Stimulated activated memory B cell treated with anti-CD40 and anti-IgM and Interleukin-4, amounts not matched to agents 10 μg/mL and 1 μg/mL and 100 μg/mL, for 72 hours (primary cell): ENCODE measurements at places on chromosomes 13 and 19.

GRCh38 chr19:16613841-16614240, 14.2 kb downstream of the MED26 start:
- no peak overlapping the region for H3K4me3 ChIP-seq
- H3K27me3 ChIP-seq = no peaks in the 10 kb centered on the region
- H3K36me3 ChIP-seq = no peaks in the 10 kb centered on the region
- ATAC-seq = no peak
- H3K4me1 ChIP-seq = peaks cover 75% of the 10 kb centered on the region
- H3K27ac ChIP-seq = no peak overlapping the region

GRCh38 chr13:49494645-49495044, 1.1 kb upstream of the PHF11 start:
- peak overlapping the region; percentile 99 for H3K27ac ChIP-seq
- no peak for ATAC-seq
- H3K4me3 ChIP-seq = peak overlapping the region; percentile 95
- H3K36me3 ChIP-seq = peaks cover 20% of the 10 kb centered on the region

GRCh38 chr13:19981685-19982238, 23.2 kb downstream of the ZMYM2 start:
- H3K27ac ChIP-seq = no peak overlapping the region
- no peaks in the 10 kb centered on the region for H3K27me3 ChIP-seq
- ATAC-seq = no peak
- peaks cover 46% of the 10 kb centered on the region for H3K4me1 ChIP-seq
- H3K36me3 ChIP-seq = peaks cover 45% of the 10 kb centered on the region

- H3K27me3 ChIP-seq = no peaks in the 10 kb centered on the region
- peak overlapping the region; percentile 90 for H3K4me3 ChIP-seq
- H3K27ac ChIP-seq = peak overlapping the region; percentile 93
- peak; percentile 4 for ATAC-seq
Observed at GRCh38 chr19:37218592-37218935, 550 bp downstream of the ZNF383 start.
